ENCODE measurements at places on chromosomes 12 and 14. TPM values are rescaled to one million over a fixed set of nuclear protein-coding genes. Genes with fewer than 3 reads are reported as not detected.

Gene ARHGEF25
- 27.2 TPM for total RNA-seq

DNA sequence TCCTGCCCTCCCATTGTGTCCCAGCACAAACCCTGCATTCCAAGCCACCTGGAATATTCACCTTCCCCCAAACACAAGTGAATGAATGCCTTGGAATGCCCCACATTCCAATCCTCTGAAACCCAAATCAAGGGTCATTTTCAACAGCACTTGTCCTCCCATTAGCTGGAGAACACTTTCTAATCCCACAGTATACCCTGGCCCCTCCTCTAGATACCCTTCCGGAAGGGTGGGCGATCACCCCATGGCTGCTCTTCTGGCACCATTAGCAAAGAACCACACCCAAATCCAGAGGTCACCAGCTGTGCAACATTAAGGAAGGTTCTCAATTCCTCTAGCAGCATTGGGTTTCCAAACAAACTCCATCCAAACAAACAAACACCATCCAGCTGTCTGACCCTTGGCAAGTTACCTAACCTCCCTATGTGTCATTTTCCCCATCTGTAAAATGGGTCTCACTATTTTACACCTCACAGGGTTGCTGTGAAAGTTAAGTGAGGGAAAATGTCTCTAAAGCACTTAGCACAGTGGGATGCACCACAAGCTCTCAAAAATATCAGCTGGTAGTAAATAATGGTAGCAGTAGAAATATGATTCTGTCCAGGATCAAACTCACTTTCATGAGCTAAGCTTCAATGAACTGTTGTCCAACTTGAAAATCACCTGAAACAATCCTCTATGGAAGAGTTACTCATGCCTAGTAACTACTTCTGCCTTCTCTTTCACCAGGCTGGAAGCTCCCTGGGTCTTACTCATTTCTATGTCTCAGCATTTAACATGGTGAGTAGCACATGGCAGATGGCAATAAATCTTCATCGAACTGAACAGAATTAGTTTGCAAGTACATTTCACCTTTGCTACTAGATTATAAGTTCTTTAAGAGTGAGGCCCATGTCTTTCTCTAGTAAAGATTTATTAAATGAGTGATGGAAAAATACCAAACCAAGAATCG lies 5.3 kb downstream of the NUAK1 start:
- H3K27ac ChIP-seq = no peak overlapping the region
- no peaks in the 10 kb centered on the region for H3K36me3 ChIP-seq

Gene AJUBA
- 27.7 TPM for total RNA-seq

Gene CRACR2A
- 2.0 TPM for total RNA-seq

Gene CLEC1B
- 0.50 TPM for total RNA-seq

Gene APOLD1
- total RNA-seq = 76.2 TPM

DNA sequence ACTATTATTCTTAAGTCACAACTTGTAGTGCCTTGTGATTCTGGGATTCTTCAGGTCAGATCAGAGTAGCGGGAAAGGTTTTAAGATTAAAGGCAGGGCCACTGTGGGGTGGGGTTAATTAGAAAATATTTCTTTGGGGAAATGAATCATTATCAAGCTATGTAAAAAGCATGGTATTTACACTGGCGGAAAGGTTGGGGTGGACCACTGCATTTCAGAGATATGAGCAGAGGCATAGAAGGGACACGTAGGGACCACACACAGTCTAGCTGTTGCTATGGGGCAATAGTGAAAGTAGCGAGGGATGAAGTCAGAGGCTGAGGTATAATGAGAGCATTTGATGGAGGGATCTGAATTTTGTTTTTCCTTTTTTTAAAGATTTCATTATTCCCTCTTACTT lies 31.7 kb upstream of the KCNH3 start:
- no peak overlapping the region for H3K27ac ChIP-seq
- H3K36me3 ChIP-seq = peaks cover 5% of the 10 kb centered on the region
- no peaks in the 10 kb centered on the region for H3K4me1 ChIP-seq
- no peak for DNase-seq
- H3K4me3 ChIP-seq = no peak overlapping the region

Gene KCNC2
- total RNA-seq = 3.2 TPM

DNA sequence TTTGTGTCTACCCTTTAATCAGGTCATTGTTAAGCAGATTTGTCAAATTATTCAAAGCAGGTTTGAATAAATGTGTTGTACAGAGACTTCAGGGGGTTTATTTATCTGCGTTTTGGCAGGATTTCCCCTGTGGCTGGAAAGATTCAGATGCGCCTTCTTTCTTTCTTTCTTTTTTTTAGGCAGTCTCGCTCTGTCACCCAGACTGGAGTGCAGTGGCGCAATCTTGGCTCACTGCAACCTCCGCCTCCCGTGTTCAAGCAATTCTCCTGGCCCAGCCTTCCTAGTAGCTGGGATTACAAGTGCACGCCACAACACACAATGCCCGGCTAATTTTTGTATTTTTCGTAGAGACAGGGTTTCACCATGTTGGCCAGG lies 6.3 kb upstream of the NANOGNB start:
- H3K27ac ChIP-seq = no peak overlapping the region
- H3K27me3 ChIP-seq = no peaks in the 10 kb centered on the region
- DNase-seq = no peak
- no peaks in the 10 kb centered on the region for H3K4me1 ChIP-seq
- H3K36me3 ChIP-seq = no peaks in the 10 kb centered on the region

DNA sequence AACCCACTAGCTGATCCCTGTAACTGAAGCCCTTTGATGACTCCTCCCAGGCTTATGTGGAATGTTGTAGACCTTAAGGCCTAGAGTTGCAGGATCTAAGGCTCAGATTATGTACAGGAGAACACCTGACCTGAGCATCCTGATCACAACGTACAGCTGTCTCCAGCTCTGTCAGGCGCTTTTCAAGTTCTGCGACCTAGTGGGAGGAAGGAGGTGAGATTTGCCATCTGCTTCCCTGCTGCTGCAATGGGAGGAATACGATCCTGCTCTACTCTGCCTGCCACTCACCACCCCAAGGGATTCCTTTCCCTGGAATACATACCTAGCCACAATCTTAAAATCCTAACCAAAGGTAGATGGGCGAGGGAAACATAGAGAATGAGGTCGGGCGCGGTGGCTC lies 10.5 kb downstream of the MBD6 start:
- H3K4me3 ChIP-seq = no peak overlapping the region
- peaks cover 89% of the 10 kb centered on the region for H3K36me3 ChIP-seq
- no peak for DNase-seq
- no peaks in the 10 kb centered on the region for H3K27me3 ChIP-seq
- H3K27ac ChIP-seq = no peak overlapping the region

- no peak for DNase-seq
- peaks cover 23% of the 10 kb centered on the region for H3K4me1 ChIP-seq
- H3K27ac ChIP-seq = no peak overlapping the region
- no peaks in the 10 kb centered on the region for H3K36me3 ChIP-seq
These were observed 15.0 kb upstream of the ORAI1 start for GRCh38 chr12:121611306-121611705.

DNA sequence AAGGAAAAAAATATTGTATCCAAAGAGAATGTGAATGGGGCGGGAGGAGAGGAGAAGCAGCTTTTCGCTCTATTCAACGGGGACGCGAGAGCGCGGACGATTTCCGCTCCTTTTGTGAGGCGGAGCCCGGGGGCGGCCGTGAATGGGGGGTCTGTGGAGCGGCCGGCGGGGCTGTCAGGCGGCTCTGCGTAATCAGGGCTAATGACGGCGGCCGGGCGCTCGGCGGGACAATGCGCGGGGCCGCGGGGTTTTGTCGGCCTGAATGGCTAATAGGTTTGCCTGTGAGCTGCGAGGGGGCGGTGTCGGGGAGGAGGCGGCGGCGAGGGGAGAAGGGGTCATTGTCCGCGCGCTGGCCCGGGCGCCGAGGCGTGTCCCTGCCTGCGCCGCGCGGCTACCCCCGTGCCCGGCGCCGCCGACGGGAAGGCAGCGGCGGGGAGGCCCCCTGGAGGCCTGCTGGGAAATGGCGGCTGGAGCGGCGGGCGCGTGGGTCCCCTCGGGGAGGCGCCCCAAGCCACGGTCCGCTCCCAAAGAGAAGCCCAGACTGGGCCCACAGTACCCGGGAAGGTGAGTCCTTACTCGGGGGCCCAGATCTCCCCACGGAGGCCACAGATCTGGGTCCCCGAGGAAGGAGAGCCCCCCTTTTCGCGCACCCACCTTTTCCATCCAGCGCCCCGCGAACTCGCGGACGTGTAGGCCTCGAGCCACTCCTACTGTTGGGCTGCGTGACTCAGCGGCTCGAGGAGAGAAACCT lies 6.0 kb downstream of the SIX6 start:
- H3K4me3 ChIP-seq = peak overlapping the region; percentile 31
- H3K27ac ChIP-seq = no peak overlapping the region
- peaks cover 82% of the 10 kb centered on the region for H3K27me3 ChIP-seq

DNA sequence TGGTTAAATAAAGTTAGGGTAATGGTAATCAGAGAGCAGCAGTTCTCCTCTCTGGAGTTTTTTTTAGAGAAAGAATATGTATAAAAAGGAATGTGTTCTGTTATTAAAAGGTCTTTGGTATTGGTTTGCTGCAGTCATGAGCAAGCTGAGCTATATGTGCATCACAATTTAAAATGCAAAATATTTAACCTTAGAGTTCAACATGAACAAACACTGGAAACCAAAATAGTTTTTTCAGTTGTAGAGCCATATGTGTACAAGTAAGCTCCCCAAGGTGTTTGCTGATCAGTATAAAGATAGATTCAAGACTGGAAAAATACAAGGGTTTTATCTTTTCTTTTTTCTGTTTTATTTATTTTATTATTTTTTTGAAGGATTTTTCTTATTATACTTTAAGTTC lies 245.0 kb downstream of the NUBPL start:
- H3K4me3 ChIP-seq = no peak overlapping the region
- no peaks in the 10 kb centered on the region for H3K4me1 ChIP-seq
- DNase-seq = no peak
- no peaks in the 10 kb centered on the region for H3K27me3 ChIP-seq

All from spinal cord (tissue), 10 donors.